Stimulated activated CD8-positive, alpha-beta memory T cell treated with anti-CD3 and anti-CD28 coated beads, Interleukin-15, amount 100 ng/mL, for 4 hours (primary cell): ENCODE measurements at places on chromosomes 1 and 21.

- DNase-seq: peak; percentile 32
Measured at GRCh38 chr1:166489670-166490436, 323.1 kb upstream of the FAM78B start.

DNA sequence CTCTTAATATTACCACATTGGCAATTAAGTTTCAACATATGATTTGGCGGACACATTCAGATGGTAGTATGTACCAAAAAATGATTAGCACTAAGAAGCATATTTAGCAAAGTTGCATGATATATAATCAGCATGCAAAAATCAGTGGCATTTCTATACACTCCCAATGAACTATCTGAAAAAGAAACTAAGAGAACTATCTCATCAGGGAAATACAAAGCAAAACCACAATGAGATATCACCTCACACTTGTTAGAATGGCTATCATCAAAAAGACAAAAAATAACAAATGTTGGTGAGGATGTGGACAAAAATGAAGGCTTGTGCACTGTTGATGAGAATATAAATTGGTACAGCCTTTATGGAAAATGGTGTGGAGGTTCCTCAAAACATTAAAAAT lies 31.4 kb upstream of the DENND1B start:
- no peak for DNase-seq

DNA sequence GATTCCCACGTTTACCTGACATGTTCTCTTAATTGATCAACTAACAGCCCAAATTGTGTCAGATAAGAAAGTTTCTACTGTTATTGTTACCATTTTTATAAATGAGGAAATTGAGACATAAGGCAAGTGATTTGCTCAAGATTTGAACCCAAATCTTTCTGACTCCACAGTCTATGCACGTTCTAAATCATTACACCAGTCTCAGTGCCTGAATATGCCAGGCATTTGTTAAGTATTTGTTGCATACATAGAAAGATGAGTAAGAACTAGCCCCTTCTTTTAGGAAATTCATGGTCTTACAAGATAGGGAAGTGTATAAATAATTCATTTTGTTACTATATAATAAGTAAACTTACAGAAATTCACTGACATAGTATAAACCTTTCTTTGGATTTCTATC lies 7.1 kb upstream of the CD101 start:
- no peak for DNase-seq

GRCh38 chr1:20115479-20115878 lies 3.9 kb downstream of the PLA2G2D start:
- no peak for DNase-seq

- no peak for DNase-seq
Measured at GRCh38 chr1:109163551-109163950, 49.6 kb downstream of the ELAPOR1 start.

GRCh38 chr21:31011412-31011811 lies 26.9 kb downstream of the KRTAP19-8 start:
- no peak for DNase-seq
